HFFc6 (cell line): ENCODE measurements at places on chromosomes 13 and 19. TPM values are rescaled to one million over a fixed set of nuclear protein-coding genes. Genes with fewer than 3 reads are reported as not detected.

PSG6 gene
- 0.31 and 0.99 TPM in 2 replicates for total RNA-seq

DNA sequence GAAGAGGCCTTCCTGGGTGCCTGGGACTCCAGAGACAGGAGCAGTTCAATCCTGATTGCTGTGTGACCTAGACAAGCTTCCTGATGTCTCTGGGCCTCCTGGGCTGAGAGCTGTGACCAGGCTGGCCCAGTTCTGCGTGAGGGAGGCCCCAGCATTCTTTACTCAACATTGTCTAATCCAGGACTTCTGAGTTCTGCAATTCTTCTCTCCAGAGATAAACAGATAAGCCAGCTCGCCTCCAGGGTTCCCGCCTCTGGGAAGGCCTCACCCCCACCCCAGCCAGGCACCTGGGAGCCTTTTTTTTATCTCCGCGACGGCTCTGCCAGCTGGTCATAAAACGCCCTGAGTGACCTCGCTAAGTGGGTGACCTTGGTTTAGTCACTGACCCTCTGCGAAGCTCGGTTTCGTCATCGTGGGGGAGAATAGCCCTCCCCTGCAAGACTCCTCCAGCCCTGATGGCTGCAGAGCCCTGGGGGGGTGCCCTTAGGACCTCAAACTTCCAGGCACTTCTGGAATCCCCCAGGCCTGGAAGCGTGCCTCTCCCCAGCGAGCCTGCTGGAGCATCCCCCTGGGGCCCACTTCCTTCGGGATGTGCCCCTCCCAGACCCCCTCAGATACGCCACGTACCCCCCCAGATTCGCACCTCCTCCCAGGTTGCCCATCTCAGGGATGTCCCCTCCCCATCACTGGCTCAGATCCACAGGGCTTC lies 1.9 kb downstream of the SULT2B1 start:
- DNase-seq, result peak; percentile 86

GRCh38 chr13:42600943-42601342 lies 27.0 kb downstream of the TNFSF11 start:
- DNase-seq, result no peak

CLEC17A gene
- total RNA-seq, result not detected in 3 replicates

DNA sequence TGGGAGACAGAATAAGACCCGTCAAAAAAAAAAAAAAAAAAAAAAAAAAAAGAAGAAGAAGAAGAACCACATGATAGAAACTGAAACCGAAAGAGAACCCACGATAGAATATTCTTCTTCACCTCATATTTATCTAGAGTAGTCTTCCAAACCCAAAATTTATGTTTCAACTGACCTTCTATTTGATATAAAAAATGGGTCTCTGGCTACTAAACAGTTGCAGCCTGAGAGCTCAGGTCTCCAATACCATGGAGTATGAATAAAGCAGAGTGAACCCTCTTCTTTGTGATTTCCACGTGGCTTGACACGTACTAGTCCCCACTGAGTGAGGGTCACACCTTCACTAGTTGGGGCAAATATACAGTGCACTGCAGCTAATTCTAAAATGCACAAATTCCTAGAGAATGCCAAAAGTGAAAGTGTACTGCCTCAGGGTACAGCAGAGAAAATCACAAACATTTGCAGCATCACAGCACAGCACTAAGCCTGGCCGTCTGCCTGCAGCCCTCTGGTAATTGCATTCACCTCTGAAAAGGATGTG lies 30.8 kb upstream of the RFC3 start:
- DNase-seq, result peak; percentile 13

DNA sequence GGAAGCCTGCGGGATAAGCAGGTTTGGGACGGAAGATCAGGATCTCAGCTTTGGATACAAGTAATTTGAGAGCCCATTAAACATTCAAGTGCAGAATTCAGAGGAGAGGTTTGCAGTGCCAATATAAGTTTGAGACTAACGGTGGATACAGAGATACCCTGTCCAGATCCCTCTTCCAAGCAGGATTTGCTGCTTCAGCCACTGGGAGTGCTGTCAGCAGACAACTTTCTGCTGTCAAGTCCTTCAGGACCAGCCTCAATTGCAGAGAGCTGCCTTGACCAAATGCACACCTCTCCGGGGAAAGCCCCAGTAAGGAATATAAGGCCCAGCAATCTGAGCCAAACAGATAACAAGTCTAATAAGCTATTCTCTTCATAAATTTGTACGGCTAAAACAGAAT lies 46.1 kb upstream of the ZNF780A start:
- DNase-seq, result no peak

SCGB2B2 gene
- total RNA-seq, result 0.10 TPM in 1 of 3 replicates, not detected in the others

LCP1 gene
- not detected in 3 replicates for total RNA-seq

CBARP gene
- total RNA-seq, result 9.2 to 9.8 TPM (median 9.5 TPM) in 3 replicates

CADM4 gene
- 0.55 and 0.80 TPM in 2 replicates for total RNA-seq

- no peak for DNase-seq
These were observed 3.2 kb upstream of the ADAT3 start for GRCh38 chr19:1901940-1902404.

DNA sequence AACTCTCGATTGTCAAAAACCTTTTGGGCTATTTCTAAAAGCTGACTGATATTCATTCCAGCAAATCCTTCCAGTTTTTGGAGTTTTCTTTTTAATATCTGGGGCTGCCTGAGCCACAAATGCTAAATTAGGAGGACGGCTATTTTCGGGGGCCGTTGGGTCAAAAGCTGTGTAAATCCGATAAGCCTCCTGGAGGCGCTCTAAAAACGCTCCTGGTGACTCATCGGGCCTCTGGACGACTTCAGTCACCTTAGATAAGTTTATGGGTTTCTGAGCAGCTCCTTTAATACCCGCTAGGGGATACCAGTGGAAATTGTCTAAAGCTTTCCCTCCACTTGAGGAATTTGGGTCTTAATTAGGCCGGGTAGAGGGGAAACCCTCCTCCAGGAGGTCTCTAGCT lies 66.4 kb downstream of the ZNF730 start:
- no peak for DNase-seq

LILRA2 gene
- total RNA-seq, result not detected in 3 replicates

SHC2 gene
- not detected in 2 replicates for total RNA-seq

ZNF541 gene
- not detected in 3 replicates for total RNA-seq

DNA sequence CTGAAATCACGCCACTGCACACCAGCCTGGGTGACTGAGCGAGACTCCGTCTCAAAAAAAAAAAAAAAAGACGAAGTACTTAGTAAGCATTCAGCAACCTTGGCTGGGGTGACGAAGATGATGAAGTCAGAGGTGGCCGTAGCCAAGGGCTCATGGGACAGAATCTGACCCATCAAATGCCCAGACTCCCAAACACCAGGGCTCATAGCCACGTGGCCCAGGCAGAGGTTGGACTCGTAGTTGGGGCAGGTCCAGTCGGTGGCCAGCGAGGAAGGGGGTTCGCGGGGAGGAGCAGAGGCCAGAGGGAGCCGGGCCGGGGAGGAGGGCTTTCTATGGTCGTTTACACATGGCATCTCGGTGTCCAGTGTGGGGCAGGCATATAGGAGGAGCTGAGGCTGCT lies 52.1 kb upstream of the EHD2 start:
- no peak for DNase-seq

DNA sequence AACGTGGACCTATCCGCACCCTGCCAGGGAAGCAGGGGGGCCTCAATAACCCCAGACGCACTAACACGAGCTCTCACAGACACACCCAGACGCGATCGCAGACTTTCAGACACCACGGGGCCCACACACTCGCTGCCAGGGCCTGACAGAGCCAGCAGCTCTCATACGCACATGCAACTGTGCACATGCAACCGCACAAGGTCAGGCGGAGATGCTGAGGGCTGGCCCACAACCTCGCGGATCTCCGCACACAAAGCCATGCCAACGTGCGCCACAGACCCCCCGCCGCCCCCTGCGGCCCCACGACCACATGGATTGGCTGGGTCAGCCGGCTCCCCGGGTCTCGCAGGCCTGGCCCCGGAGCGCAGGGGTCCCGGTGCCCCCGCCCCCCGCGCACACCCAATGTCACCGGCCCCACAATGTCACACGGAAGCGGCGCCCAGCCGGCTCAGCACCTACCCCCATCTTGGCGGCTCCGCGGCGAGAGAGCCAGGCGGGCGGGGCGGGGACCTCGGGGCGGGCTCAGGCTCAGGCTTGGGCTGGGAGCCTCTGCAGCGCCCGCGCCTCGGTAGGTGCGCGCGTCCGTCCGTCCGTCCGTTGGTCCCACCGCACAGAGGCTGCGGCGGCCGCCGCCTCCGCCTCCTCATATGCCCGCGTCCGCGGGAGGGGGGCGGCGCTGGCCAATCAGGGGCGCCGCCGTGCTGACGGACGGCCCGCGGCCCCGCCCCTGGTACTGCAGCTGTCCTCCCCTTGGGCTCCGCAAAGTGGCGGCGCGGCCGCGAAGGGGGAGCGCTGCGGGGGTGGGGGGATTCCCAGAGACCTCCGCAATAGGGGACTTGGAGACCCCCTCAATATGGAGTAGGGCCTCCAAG lies at the start of gene ATP1A3:
Gene ATP1A3 (minus strand): TSS at position 619 of the 872 bp plus-strand sequence. CDS start 154 bp downstream, at position 465.
- peak; percentile 25 for DNase-seq

- DNase-seq, result no peak
These were observed 24.4 kb upstream of the GPR18 start for GRCh38 chr13:99282264-99283231.

ATP4B gene
- total RNA-seq, result not detected in 2 replicates

- DNase-seq, result no peak
These were observed 15.1 kb downstream of the HPN start for GRCh38 chr19:35056513-35057063.

MCEMP1 gene
- not detected in 3 replicates for total RNA-seq

DNA sequence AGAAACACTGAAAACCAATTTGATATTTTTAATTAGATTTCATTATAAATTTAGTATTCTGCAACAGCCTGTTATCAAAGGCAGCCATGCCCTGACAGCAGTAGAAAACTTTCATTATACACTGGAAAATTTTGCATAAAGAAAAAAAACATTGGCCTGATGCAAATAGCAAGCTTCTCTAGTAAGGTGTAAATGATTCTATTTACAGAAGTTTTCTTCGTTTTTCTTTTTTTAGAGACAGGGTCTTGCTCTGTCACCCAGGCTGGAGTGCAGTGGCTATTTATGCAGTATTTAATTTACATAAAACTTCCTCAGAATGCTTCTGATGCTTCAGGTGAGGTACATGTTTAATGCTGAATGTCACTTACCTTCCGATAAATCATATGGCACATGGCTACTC lies 67.0 kb downstream of the ABCC4 start:
- no peak for DNase-seq

GRCh38 chr13:113897161-113897560 lies 33.3 kb upstream of the GAS6 start:
- DNase-seq, result peak; percentile 97

GRCh38 chr13:19581675-19582074 lies 20.3 kb upstream of the TPTE2 start:
- DNase-seq, result no peak

DNA sequence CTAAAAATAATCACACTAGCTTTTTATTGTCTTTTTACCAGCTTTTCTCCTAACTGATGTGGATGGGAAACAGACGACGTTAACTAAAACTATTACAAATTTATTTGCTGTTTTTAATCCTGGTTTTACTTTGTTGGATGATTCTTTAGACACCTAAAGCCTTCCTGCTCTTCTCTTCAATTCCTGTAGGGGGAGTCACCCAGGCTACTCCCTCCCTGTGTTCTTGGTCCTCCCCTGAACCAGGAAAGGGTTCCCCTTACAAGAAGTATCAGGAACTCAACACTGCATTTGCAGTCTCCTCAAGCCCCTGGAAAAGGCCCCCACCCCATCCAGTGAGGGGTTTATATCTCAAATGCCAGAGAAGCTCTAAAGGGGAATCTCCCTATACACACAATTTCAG lies 206.1 kb downstream of the SUCLA2 start:
- DNase-seq, result no peak

ONECUT3 gene
- total RNA-seq, result not detected in 3 replicates

TPTE2 gene
- 0.09 TPM in 1 of 3 replicates, not detected in the others for total RNA-seq

SHD gene
- not detected in 3 replicates for total RNA-seq

- DNase-seq, result no peak
These were observed 53.0 kb downstream of the ARHGEF7 start for GRCh38 chr13:111168107-111168506.

CPB2 gene
- total RNA-seq, result not detected in 3 replicates

CYP4F12 gene
- not detected in 3 replicates for total RNA-seq

EBPL gene
- 75.2 to 92.2 TPM (median 85.9 TPM) in 3 replicates for total RNA-seq

DNA sequence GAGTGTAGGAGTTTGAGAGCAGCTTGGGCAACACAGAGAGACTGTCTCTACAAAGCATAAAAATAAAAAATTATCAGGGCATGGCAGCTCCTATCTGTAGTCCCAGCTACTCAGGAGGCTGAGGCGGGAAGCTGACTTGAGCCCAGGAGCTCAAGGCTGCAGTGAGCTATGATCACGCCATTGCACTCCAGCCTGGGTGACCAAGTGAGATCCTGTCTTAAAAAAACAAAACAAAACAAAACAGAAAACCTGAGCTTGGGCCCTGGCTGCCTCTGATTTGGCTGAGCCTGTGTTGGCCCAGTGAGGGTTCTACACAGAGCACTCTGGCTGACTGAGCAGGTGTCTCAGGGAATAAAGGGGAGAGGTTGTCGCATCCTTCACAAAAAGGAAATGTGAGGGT lies 8.0 kb downstream of the SLC7A9 start:
- no peak for DNase-seq

DNA sequence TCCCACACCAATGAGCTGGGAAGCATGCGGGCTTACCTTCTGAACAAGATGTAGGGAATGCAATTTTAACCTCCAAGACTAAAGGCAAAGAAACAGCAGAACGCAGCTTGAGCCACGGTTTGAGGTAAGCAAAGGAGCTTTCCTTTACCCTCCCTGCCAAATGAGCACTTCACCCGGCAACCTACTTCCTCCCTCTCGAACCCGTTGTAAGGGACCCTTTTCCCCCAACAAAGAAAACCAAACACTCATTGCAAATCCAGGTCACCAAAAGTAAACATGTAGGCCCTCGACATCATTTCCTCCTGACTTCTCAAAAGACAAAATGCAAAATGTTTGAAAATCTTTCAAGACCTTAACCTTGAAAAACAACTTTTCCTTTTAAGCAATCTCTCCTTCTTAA lies 65.3 kb downstream of the ABCC4 start:
- no peak for DNase-seq

RYR1 gene
- total RNA-seq, result not detected in 2 replicates

ZNF677 gene
- total RNA-seq, result 8.8 to 15.9 TPM (median 8.9 TPM) in 3 replicates

GRCh38 chr13:43664700-43665191 lies 122.0 kb downstream of the ENOX1 start:
- DNase-seq, result peak; percentile 67

- no peak for DNase-seq
These were observed 554.5 kb downstream of the PCDH9 start for GRCh38 chr13:66675620-66676019.

- no peak for DNase-seq
These were observed 110.3 kb downstream of the NHLRC3 start for GRCh38 chr13:39148513-39148961.
